ENCODE measurements at places on chromosomes 1 and 21.
A peak's percentile ranks its signal among the peaks of the same experiment; 100 is the strongest.

DNA sequence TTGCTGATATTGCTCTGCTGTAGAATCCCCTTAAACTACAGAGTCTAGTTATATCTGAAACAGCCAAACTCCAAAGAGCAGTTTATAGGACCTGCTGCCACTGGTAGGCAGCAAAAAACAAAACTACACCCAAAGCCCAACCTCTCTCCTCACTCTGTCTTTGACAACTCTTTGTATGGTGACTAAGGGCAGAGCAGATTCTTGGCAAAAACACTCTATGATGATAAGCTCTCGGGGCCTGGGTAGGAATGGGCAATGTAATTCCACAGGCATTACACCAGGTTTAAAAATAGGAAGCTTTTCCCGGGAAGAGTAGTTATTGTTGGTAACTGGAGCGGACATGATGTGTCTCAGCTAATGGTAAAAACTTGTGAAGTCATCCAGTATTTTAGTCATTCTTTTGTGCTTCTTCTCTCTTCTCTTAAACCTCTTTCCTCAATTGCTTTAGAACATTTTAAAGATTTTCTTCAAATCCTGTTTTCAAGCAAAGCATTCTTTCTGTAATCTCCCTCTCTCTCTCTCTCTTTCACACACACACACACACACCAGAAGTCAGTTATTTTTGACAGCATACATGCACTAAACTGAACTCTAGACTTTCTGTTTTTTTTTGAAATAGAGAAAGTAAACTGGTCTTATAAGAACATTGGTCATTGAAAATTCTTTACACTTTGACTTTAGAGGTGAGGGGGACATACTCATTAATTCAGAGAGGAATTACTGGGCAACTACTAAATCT lies 193.5 kb downstream of the PAPPA2 start:
- DNase-seq = no peak

- DNase-seq = no peak
Measured at GRCh38 chr1:3444298-3444697, 10.2 kb upstream of the ARHGEF16 start.

- no peak for DNase-seq
Measured at GRCh38 chr1:27400082-27400962, 7.9 kb downstream of the GPR3 start.

- no peak for DNase-seq
Measured at GRCh38 chr1:21573475-21573874, 64.3 kb downstream of the ALPL start.

GRCh38 chr1:152912900-152913299 lies 4.6 kb downstream of the IVL start:
- DNase-seq = no peak

GRCh38 chr21:34526618-34527290 lies 14.7 kb upstream of the KCNE1 start:
- peak; percentile 41 for DNase-seq

- DNase-seq = no peak
Measured at GRCh38 chr1:24986372-24986965, 56.4 kb upstream of the RUNX3 start.

DNA sequence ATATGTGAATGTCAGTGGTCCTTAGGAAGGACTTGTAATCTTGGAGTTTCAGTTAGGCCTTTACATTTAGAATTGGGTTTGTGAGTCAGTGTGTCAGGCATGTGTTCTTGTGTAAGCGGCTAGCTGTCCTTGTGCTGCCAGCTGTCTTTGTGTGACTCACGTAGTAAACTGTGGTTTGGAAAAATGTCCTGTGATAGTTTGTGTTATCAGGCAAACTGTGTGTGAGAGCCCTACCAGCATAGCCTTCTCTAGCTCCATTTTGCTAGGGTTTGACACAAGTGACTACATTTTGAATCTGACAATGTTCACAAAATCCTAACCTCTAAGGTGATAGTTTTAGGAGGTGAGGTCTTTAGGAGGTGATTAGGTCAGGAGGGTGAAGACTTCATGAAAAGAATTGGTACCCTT lies 6.9 kb upstream of the SLC35D1 start:
- DNase-seq = no peak

DNA sequence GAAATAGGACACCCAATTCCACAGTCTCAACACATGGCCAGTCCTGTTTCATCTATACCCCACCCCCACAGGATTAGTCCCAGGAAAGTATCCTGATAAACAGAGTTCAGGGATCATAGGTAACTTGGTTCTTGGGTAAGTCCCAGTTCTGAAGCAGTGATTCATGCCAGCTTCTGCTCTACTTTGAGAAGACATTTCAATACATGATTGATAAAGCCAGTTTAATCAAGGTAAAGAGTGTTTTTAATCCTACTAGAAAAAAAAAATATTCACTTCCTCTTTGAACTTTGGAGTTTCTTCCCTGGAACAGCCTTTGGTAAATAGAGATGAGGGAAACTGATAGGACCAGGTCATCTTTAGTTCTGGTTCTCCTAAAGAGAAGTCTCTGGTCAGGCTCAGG lies 142.4 kb downstream of the TLR5 start:
- DNase-seq = no peak

DNA sequence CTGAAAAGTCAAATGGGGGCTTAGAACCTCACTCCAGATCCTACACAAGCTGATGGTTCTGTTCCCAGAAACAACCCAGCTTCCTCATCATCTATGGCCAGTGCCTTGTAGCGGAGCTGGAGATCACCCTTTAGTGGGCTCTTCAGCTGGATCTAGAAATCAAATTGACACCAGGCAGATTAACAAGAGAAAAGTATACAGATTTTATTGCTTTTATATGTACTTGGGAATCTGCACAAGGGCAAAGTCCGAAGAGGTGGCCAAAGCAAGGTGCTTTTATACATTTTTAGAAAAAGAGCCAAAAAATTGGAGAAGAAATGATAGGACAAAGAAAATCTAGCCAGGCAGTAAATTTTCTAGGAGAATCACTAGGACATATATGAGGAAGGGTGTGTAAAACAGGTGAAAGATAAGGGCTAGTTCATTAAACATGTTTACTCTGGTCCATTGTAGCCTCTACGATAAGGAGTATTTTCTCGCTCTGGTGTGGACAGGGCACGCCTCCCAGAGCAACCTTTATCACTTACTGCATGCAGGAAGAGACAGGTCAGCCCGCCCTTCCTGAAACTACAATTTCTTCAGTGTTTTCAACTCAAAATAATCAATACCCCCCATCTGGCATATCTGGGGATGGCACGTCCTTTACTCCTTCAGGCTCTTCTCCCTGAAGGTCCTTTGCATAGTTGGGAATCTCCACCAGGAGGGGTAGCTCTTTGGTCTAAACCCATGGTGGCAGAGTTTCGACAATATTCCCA lies 14.0 kb upstream of the LGALS8 start:
- DNase-seq = no peak

GRCh38 chr1:3865606-3866160 lies 8.4 kb downstream of the DFFB start:
- no peak for DNase-seq

DNA sequence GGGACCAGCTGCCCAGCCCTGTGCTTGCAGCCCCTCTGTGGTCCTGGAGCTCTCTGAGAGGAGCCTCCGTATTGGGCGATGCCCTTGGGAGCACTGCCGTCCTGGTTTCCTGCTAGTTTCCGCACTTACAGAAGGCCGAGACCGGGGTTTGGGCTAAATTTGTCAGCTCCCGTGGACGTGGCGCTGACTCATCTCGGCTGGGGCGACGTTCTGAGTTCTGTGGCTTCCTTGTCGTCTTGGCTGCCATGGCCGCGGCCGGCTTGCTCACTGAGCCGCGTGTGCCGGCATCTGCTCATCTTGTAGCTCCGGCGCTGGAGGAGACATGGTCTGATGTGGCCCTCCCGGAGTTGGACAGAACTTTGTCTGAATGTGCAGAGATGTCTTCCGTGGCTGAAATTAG lies 64.9 kb downstream of the PCNT start:
- no peak for DNase-seq

- DNase-seq = no peak
Measured at GRCh38 chr1:52978045-52978444, 51.0 kb downstream of the SCP2 start.

DNA sequence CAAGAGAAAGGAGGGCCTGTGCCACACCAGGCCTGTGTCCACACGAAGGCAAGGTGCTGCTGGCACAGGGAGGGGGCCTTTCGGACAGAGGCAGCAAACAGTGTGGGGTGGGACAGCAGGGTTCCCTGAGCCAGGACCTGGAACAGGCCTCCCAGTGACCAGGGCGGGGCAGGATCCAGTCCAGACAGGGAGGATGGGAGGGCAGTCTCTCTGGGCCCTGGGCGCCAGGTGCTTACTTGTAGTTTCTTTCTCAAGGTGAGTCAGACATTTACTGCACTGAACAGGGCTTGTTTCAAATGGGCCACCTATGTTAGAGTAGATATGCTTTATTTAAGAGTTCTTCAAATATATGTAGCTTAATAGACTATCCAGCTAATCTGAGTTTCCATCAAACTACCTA lies 52.8 kb upstream of the STUM start:
- no peak for DNase-seq

GRCh38 chr21:34833465-34833864 lies 164.7 kb downstream of the CLIC6 start:
- DNase-seq = no peak

DNA sequence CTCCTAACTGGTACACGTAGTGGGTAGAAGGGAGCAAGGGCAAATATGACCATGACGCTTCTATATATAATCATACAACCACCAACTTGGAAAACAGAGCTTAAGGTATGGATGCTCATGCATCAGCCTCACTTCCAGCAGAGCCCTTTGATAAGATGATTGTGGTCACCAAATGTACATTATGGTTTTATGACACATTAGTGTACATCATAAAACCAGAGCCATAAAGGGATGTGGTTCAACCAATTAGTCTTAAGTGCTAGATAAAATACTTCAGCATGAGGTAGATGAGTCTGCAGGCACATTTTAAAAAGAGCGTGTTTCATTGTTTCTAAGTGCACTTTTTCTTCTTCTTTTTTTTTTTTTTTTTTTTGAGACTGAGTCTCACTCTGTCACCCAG lies 43.7 kb downstream of the NIBAN1 start:
- DNase-seq = no peak

GRCh38 chr21:37564924-37565529 lies 198.5 kb downstream of the DYRK1A start:
- DNase-seq = no peak

DNA sequence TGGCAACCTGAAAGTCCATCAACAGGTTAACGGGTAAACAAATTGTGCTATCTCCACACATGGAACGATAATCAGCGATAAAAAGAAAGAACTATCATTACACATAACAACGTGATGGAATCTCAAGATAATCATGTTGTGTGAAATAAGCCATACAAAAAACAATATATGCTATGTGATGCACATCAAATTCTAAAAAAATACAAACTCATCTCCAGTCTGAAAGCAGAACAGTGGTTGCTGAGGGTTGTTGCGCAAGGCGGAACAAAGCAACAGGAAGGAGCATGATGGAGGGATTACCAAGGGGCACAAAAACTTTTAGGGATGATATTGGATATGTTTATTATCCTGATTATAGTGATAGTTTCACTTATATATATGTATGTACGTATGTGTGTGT lies 324.8 kb downstream of the VAV3 start:
- no peak for DNase-seq

- DNase-seq = no peak
Measured at GRCh38 chr1:227779685-227780084, 35.8 kb upstream of the PRSS38 start.

GRCh38 chr1:164188497-164188896 lies 370.5 kb upstream of the PBX1 start:
- no peak for DNase-seq

GRCh38 chr1:200468264-200469001 lies 58.6 kb upstream of the ZNF281 start:
- DNase-seq = no peak

GRCh38 chr1:8512504-8512903 lies 194.6 kb downstream of the SLC45A1 start:
- DNase-seq = peak; percentile 17

- no peak for DNase-seq
Measured at GRCh38 chr1:44284184-44284583, 70.9 kb downstream of the ERI3 start.

GRCh38 chr1:67980028-67980427 lies 70.4 kb downstream of the DIRAS3 start:
- no peak for DNase-seq

- no peak for DNase-seq
Measured at GRCh38 chr1:208019257-208019656, 108.3 kb upstream of the CD34 start.

GRCh38 chr1:63277195-63278192 lies 44.9 kb upstream of the FOXD3 start:
- DNase-seq = no peak

- no peak for DNase-seq
Measured at GRCh38 chr1:100001462-100001861, 31.7 kb downstream of the SLC35A3 start.

- DNase-seq = peak; percentile 81
Measured at GRCh38 chr1:156601122-156601830, at the start of gene GPATCH4. GPATCH4 (minus strand) TSS chr1:156601479.

GRCh38 chr1:31010086-31010989 lies 55.2 kb downstream of the PUM1 start:
- no peak for DNase-seq

GRCh38 chr21:16534408-16535101 lies 804.8 kb downstream of the USP25 start:
- DNase-seq = no peak

DNA sequence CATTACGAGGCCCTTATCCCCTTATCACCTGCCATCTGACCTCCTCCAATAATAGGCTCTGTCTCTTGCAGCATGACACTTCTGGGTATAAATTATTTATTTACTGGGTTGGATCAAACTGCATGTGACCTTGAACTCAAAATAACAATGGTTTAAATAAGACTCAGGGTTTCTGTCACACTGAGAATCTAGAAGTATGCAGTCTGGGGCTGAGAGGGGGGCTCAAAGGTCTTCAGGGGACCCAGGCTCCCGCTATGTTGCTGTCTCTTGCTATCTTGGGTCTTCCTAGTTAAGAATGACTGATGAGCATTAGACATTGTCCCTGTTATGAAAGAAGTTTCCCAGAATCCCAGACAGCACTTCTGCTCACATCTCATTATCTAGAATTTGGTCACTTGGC lies 133.5 kb downstream of the URB2 start:
- DNase-seq = no peak

GRCh38 chr1:116877141-116877818 lies 32.4 kb upstream of the PTGFRN start:
- no peak for DNase-seq

GRCh38 chr21:42145569-42146272 lies 73.2 kb upstream of the ABCG1 start:
- DNase-seq = peak; percentile 37

DNA sequence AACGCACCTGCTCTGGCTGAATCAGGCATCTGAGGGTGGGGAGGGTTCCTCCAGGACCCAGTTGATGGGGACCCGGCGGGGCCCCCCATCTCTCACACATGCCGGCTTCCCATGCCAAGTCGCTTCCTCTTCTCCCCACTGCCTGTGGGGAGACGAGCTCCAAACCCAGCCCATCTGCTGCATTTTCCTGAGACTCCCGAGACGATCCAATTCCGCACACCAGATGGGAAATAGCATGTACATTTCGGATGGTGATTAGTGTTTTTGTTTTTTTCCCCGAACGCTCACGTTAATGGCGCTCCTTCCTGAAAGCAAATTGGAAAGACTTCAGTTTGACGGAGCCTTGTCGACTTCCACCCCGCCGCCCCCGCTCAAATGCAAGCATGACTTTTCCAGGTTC lies 13.2 kb upstream of the GRIK3 start:
- no peak for DNase-seq

GRCh38 chr1:85200463-85201339 lies at the start of gene SYDE2:
SYDE2 (minus strand) TSS chr1:85201016; CDS start chr1:85200996, 20 bp downstream.
- DNase-seq = peak; percentile 32

GRCh38 chr1:99662539-99663080 lies 16.7 kb downstream of the PALMD start:
- DNase-seq = no peak

GRCh38 chr1:8059161-8059622 lies 33.1 kb upstream of the ERRFI1 start:
- DNase-seq = no peak
